ENCODE measurements at places on chromosomes 1 and 21. TPM values are rescaled to one million over a fixed set of nuclear protein-coding genes. Genes with fewer than 3 reads are reported as not detected.

The PANK4 gene
- 53.5 TPM for total RNA-seq

The BNIPL gene
- total RNA-seq: 0.57 TPM

GRCh38 chr1:66580081-66580480, 46.1 kb downstream of the SGIP1 start:
- no peak for DNase-seq

GRCh38 chr1:19133360-19133759, 76.7 kb downstream of the UBR4 start:
- no peak for DNase-seq

GRCh38 chr1:35637401-35637809, 3.9 kb downstream of the PSMB2 start:
- no peak for DNase-seq

DNA sequence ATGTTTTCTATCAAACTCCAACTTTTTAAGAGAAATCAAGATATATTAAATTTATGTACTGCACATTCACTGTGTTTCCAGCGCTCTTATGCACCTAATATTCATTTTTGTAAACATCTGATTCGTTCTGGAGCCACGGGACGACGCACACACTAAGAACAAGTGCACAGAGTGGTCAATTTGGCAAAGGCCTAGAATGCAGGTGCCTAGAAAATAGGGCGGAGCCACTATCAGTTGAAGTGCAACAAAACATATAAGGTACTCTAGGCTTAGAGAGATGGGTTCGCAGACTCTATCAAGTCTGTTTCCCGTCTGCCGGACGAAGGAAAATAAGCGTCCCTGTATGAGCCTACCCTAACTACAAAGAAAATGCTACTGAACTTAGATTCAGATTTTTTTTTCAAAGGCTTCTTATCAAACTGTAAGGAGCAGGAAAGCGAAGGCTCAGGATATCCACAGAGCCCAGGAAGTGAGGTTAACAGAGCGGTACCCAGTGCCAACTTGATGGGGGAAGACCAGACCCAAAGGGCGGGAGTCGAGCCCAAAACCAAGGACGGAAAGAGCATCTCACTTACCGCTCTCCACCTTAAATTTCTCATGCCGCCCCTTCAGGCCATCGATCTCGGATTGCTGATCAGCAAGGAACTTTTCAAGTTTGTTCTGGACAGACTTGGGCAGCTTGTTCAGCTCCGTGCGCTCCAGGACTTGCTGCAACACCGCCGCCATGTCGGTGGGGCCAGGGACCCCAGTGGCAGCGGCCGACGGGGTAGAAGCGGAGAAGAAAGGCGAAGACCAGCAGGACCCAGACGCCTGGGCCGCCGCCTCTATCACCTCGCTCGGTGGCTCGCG, 526 bp downstream of the TPR start:
- DNase-seq: no peak

- DNase-seq: no peak
Measured at GRCh38 chr1:24416666-24417391, 1.2 kb downstream of the NIPAL3 start.

DNA sequence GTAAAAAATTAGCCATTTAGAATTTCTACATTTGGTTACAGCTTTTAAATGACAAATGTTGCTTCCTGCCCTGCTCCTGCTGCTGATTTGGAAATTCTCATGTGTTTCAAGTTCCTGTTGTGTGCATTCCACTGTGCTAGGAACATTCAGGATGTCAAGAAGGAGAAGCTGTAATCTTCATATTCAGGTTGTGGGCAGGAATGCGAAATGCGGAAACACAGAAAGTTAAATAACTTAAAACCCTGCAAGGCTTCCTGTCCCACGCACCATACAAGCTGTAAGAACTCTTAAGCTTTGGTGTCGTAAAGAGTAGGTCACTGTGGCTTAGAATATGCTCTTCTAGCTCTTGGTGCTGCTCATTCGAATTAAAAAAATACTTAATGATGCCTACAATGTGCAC, 52.6 kb downstream of the S100B start:
- no peak for DNase-seq

DNA sequence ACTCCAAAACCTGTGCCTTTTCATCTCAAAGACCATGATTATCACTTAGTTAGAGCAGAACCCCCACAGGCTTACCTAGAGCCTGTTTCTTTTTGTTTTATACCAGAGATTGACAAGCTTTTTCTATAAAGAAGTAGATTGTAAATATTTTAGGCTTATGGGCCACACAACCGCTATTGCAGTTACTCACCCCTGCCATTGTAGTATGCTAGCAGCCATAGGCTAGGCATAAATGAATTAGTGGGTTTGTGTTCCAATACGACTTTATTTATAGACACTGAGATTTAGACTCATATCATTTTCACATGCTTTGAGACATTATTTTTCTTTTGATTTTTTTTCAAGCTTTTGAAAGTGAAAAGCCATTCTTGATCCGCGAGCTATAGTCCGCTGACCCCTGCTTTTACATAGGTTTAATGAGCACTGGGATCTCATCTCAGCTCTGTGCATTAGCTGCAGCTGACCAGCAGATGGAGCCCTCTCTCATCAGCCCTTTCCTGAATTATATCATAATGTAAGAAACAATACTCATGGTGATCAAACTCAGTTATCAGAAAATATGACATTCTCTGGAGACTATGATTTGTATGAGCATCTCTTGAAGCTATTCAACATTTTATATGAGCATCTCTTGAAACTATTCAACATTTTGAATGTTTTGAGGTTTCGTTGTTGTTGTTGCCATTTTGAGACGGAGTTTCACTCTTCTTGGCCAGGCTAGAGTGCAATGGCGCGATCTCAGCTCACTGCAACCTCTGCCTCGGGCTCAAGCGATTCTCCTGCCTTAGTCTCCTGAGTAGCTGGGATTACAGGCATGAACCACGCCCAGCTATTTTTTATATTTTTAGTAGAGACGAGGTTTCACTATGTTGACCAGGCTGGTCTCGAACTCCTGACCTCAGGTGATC, 111.9 kb upstream of the L1TD1 start:
- DNase-seq: no peak

DNA sequence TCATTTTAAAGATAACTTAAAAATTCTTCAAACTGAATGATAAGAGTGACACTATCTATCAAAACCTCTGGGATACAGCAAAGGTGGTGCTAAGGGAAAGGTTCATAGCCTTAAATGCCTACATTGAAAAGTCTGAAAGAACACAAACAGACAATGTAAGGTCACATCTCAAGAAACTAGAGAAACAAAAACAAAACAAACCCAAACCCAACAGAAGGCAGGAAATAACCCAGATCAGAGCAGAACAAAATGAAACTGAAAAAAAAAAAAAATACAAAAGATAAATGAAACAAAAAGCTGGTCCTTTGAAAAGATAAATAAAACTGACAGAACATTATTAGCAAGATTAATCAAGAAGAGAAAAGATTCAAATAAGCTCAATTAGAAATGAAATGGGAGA, 6.8 kb downstream of the ODF2L start:
- no peak for DNase-seq
